ENCODE measurements at places on chromosomes 12 and 14.

DNA sequence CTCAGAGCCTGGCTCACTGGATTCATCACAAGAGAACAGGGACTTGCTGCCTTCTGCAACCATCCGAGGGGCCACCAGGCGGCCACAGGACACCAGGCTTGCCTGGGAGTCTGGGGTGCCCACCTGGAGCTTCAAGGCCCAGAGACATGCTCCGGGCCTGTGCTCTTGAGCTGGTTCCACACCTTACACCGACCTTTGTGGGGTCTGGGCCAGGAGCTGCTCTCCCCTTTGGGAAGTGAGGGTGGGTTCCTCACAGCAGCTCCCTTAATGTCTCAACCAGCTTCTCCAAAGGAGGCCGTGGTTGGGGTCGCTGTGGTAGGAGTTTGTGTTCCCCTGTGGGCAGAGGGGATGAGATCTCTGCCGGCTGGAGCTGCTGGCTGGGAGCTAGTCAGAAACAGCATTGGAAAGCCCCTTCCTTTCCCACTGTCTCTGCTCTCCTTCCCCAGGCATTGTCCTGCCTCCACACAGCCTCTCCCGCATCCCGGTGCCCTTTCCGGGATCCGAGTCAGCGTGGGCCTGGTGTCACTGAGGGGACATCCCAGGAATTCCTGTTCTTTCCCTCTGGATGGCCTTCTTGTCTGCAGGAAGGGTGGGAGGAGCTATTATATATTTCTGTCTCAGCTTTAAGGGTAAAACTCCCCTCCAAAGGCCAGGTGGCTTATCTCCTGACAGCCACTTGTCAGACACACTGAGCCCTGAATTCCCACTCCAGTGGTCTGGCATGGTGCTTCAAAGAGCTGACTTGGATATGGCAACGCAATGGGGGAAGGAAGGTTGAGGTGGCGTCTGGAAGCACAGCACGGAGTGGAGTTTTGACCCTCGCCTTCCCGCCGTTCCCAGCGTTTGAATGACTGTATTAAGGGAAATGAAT lies 5.1 kb upstream of the PAPLN start:
- DNase-seq: no peak

GRCh38 chr14:76964695-76965094 lies 63.8 kb downstream of the IRF2BPL start:
- DNase-seq: no peak

DNA sequence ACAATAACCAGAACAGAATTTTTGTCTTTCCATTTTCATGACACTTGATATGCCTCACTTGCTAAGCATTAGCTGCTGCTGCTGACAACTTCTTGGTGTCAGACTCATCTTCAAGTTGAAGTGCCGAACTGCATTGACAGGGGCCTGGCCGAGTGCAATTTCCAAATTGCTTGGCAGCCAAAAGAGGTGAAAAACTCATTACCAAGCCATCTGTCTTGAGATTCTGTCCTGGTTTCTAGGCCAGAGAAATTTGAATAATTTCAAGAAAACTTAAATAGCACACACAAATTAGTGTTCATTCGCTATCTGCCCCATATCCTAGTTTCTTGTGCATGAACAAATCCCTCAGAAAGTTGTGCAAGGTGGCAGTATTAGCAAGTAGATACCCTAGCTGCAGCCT lies 165.3 kb upstream of the RASSF8 start:
- no peak for DNase-seq

GRCh38 chr14:23128969-23129758 lies 10.1 kb upstream of the CEBPE start:
- no peak for DNase-seq

- no peak for DNase-seq
Observed at GRCh38 chr12:92927436-92928281, 1.4 kb downstream of the EEA1 start.

DNA sequence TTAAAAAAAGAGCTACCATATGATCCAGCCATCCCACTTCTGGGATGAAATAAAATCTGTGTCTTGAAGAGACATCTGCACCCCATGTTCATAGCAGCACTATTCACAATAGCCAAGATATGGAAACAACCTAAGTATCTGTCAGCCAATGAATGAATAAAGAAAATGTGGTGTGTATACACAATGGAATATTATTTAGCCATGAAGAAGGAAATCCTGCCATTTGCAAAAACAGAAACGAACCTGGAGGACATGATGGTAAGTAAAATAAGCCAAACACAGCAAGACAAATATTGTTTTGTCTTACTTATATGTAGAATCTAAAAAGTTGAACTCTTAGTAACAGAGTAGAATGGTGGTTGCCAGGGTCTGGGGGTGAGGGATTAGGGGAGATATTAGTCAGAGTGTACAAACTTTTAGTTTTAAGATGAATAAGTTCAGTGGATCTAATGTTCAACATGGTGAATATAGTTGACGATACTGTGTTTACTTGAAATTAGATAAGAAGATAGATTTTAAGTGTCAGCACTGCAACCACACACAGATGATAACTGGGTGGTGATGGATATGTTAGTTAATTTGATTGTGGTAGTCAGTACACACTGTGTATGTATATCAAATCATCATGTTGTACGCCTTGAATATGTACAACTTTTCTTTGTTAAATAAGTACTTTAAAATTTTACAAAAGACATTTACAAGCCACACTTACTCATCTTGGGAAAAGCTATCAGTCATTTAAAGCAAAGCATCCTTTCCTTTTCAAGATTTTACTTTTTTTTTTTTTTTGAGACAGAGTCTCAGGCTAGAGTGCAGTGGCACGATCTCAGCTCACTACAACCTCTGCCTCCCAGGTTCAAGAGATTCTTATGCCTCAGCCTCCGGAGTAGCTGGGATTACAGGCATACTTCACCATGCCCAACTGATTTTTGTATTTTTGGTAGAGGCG lies 89.9 kb downstream of the BICD1 start:
- DNase-seq: no peak

- DNase-seq: no peak
Observed at GRCh38 chr12:115303723-115304309, 619.8 kb upstream of the TBX3 start.

- no peak for DNase-seq
Observed at GRCh38 chr14:90675399-90675798, 140.8 kb downstream of the TTC7B start.

DNA sequence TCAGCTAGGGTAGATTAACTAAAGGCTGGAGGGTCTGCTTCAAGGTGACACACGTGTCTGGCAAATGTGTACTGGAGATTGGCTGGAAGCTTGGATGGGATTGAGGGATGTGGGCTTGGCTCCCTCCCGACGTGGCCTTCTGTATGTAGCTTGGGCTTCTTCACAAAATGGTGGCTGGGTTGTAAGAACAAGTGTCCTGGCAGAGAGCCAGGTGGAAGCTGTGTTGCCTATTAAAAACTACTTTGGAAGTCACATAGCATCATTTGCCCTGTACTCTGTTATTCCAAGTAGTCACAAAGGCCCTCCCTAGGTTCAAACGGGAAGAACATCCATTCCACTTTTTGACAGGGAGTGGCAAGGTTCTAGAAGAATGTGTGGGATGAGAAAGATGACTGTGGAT lies 174.1 kb upstream of the PRICKLE1 start:
- no peak for DNase-seq

GRCh38 chr12:46212108-46212982 lies 56.5 kb downstream of the SLC38A1 start:
- no peak for DNase-seq

DNA sequence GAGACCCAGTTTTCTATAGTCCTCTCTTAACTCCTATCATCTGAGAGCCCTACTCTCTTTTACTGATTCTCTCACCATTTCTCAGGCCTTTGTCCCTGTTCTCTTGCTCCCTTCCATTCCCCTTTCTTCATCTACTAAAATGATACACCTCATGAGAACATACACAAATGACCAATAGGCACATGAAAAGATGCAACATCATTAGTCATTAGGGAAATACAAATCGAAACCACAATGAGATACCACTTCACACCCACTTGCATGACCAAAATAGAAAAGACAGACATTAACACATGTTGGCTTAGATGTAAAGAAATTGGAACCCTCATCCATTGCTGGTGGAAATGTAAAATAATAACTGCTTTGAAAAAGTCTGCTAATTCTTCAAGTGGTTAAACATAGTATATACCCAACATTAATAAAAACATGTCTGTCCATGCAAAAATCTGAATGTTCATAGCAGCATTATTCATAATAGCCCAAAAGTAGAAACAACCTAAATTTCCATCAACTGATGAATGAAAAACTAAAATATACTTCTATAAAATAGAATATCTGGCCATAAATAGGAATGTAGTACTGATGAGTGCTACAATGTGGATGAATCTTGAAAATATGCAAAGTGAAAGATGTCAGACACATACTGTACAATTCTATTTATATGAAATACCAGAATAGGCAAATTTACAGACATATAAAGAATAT lies 66.0 kb downstream of the DENND5B start:
- no peak for DNase-seq

DNA sequence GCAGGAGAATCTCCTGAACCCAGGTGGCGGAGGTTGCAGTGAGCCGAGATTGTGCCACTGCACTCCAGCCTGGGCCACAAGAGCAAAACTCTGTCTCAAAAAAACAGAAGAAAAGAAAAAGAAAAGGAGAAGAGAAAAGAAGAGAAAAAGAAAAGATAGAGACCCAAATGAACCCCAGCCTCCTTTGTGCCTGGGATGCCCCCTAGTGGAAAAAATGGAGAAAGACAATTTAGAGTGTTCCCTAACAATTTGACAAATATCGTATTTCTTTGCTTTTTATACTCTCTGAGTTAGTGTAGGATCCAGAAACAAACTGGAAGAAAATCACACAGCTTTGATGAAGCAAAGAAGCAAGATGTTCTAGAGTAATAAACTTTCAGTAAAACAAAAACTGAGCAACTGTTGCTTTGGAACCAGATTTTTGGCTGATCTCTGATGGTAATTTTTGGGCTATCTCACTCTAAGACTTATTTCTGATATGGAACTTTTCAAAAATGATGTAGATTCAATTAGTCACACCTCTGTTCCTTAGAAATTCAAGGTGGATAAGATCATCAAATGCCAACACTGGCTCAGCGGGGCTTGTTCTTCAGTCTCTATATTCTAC lies 18.6 kb upstream of the PRKAB1 start:
- DNase-seq: no peak

- DNase-seq: no peak
Observed at GRCh38 chr14:71536015-71536740, 396.1 kb upstream of the RGS6 start.

- no peak for DNase-seq
Observed at GRCh38 chr14:36477266-36477665, 42.8 kb downstream of the NKX2-1 start.

- DNase-seq: no peak
Observed at GRCh38 chr12:116366824-116367223, 89.3 kb upstream of the MED13L start.

DNA sequence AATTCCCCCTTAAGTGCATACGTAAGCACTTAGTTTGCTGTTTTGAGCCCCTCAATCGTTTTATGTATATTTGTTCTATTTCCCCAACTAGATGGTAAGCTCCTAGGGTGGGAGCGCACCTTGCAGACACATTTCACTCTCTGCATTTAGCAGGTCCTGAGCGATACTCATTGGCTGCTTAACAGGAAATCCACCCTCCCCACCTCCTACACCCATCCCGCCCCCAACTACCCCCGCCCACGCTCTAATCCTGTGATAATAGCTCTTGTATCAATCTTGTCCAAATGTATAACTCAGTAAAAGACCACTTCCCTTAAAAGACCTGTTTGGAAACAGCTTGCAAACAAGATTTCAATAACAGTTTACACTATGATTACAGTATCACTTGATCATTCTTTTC lies 8.1 kb downstream of the LPAR5 start:
- no peak for DNase-seq

- DNase-seq: no peak
Observed at GRCh38 chr14:94670692-94671285, 58.6 kb downstream of the SERPINA3 start.

- DNase-seq: no peak
Observed at GRCh38 chr12:102023343-102023930, 38.4 kb downstream of the WASHC3 start.

DNA sequence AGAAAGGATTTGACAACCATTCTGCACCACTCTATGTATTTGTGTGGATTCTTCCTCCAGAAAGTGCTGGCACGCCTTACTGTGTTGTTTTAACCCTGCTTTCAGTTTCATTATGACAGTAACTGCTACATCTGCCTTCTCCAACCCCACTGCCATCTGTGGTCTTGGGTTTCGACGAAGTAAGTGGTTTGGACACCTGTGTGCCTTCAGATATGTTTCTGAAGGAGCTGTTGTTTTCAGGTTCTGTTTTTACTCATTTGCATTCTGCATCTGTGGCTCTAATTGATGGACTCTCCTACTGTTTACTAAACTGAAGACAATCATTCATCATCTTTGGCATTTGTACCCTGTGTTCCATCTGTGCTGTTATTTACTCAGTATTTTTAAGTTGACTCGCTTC lies 4.1 kb downstream of the TSHR start:
- no peak for DNase-seq

- no peak for DNase-seq
Observed at GRCh38 chr12:117036046-117036445, 63.2 kb downstream of the TESC start.

DNA sequence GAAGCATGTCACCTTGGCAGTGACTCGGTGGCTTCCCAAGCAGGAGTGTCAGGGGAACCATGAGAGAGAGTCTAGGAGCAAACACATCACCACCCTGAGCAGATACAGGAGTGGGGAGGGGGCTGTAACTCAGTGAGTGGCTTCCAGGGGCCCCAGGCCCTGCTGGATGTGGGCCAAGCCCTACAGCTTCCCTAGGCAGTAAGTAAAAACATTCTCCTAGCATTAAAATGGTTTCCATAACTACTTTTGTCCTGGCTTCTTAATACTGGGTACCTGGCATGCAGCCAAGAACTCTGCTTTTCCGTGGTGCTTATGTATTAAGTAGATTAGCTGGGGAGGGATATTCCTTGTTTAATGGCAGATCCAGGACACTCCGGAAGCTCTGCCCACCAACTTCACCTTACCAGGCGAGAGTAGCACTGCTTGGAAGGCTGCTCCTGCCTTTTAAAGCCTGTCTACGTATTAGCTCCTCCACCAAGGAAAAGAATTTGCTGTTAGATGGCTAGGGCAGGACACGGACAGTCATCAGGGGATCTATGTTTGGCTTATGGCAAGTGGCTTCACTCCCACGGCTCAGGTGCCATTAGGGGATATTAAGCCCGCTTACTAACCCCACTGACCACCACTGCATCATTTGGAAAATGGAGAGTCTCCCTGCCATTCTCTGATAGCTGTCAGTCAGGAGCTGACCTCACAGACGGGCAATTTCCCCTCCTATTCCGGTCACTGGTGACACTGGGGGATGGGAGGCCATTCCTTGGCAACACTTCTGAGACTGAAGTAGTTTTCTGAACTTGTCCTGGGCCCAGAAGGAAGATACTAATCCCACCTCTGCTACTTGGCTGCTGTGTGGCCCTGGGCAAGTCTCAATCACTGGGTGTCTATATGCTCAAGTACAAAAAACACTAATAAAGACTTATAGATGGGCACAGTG lies 22.8 kb downstream of the OTUB2 start:
- DNase-seq: no peak

- no peak for DNase-seq
Observed at GRCh38 chr12:1907652-1908611, 10.5 kb downstream of the CACNA2D4 start.

GRCh38 chr12:130469552-130469951 lies 131.9 kb downstream of the PIWIL1 start:
- DNase-seq: no peak
